ENCODE measurements at places on chromosomes 1 and 21.

DNA sequence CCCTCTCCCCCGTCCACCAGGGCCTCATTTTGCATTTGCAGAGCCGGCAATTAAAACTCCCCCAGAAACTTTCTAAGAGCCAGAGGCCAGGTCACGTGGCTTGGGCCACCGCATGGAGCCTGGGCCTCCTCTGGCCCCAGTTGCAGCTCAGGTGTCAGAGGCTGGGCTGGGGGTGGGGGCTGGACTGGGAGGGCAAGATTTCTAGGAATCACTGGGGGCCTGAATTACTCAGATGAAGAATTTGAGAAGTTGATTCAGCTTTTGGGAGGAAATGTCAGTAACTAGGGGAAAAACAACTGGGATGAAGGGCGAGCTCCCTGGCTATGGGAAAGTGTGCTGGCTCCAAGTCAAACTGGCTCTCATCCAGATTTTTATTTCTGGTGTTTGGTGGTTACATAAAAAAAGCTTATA lies 151.0 kb downstream of the CDC7 start:
- no peak for DNase-seq

GRCh38 chr1:36273024-36273423 lies 33.1 kb upstream of the SH3D21 start:
- no peak for DNase-seq

- DNase-seq: no peak
Measured at GRCh38 chr21:24737296-24737850, 869.9 kb downstream of the MRPL39 start.

DNA sequence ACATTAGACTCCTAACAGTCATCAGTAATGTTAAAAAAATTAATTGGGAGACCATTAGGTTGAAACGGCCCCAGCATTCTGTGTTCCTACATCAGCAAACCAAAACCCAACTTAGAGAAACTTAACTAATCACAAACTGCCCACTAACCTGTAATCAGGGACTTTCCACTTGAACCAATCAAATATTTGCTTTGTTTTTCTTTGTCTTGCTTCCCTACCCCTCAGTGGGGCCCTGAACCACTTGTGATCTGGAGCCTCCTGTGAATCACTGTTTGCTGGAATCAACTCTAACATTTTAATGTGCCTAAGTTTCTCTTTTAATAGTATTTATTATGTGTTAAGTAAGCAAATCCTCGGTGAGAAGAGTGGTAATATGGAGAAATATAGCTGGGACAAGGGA lies 64.0 kb downstream of the ABCA4 start:
- no peak for DNase-seq

DNA sequence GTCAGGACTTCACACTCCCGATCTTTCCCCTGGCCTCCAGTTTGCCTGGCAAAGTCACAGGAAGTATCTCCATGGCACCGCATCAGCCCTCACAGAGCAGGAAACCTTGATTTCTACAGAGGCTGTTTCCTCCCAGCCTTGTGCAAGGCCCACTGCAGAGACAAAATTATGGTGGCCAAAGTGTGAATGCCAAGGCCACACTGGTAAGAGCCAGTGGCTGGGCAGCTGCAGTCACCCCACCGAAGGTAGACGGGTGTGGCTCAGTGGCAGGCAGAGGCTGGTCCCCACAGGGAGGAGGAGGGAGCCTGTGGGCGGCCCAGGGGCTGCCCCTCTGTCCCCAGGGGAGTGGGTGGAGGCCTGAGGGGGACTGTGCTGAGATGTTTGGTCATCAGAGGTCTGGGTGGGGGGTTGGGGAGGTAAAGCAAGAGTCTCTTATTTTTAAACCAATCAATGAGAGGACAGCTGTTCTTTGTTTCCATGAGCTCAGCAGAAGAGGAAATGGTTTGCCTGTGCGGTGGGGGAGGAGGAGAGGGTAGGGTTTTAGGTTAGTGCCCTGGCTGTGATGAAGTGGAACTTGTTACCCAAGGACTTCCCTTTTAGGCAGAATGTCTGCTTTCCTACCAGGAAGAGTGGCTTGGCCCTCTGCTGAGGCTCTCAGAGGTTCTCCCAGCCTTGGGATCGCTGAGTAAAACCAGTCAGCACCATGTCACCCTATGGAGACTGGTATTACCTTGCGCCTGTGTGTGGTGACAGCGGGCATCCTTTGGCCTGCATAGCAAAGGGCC lies 18.0 kb upstream of the BTG2 start:
- DNase-seq: no peak

DNA sequence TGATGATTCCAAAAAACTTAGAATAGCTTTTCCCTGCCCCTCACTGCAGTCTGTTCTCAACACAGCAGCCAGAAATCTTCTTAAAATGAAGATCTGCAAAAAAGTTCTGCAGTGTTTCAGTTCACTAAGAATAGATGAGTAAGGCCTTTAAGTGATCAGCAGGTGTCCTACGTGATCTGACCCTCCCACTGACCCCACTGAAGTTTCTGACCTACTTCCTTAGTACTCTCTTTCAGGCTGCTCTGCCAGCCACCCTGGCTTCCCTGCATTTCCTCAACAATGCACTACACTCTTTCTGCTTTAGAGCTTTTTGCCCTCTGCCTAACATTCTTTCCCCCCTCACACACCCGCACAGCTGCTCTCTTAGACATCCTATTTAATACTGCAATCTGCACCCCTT lies 182.5 kb downstream of the AKT3 start:
- no peak for DNase-seq
